ENCODE measurements at places on chromosomes 4 and X.

DNA sequence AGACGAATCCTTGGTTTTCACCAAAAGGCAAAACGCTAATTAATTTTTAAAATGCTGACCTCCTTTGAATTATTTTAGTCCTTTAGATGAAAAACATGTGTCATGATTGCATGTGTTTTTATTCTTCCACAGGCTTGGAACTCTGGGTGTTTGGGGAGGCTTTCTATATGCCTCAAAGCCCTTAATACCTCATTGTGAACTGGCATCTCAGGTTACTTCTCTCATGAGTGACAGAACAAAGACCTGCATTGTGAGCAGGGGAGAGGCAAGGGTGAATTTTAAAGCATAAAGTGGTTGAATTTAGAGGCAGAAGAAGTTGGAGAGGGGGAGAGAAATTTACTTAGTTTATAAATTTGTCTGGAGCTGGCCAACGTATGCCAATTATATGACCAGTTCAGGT, 119.5 kb downstream of the ARSF start:
- no peak for DNase-seq

DNA sequence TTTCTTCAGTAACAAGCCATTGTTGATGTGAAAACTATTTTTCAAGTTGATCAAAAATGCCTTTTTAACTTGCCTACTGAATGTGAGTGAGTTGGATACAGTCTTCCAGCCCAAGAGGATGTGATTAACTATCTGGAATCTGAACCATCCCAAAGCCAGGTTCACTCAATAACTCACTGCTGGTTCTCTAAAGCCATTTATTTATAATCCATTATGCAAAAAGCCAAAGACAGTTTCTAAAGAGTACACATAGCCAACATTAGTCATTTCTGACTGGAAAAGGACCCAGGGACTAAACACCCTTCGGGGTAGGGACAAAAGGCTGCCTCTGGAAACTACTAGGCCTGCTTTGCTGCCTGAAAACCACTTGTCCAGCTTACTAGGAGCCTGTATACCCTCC, 109.6 kb downstream of the SHROOM4 start:
- no peak for DNase-seq

- DNase-seq: no peak
These were observed 5.6 kb downstream of the SASH3 start for GRCh38 chrX:129785160-129785947.

GRCh38 chr4:54373718-54374210, 144.7 kb downstream of the PDGFRA start:
- DNase-seq: no peak

GRCh38 chrX:154439841-154440240, 2.9 kb downstream of the GDI1 start:
- DNase-seq: no peak

DNA sequence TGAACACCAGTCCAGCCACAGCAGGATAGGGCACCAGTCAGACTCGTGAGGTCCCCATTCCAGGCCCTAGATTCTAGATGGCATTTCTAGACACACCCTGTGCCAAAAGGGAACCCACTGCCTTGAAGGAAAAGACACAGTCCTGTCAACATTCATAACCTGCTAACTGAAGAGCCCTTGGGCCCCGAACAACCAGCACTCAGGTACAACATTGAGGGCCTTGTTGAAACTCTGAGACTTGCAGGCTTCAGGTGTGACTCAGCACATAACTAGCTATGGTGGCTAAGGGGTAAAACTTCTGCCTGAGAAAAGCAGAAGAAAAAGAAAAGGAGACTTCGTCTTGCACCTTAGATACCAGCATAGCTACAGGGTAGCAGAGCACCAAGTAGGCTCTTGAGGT, 252.9 kb upstream of the GRID2 start:
- no peak for DNase-seq

DNA sequence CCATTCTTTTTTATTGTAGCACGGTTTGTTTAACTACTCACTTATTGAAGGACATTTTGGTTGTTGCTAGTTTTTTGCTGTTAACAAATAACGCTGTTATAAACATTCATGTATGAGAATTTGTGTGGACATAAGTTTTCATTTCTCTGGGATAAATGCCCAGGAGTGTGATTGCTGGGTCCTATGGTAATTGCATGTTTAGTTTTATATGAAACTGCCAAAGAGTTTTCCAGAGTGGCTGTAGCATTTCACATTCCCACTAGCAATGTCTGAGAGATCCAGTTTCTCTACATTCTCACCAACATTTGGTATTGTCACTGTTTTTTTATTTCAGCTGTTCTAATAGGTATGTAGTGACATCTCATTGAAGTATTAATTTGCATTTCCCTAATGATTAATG, 66.8 kb downstream of the PLAC1 start:
- no peak for DNase-seq

- no peak for DNase-seq
These were observed 57.7 kb downstream of the HPGDS start for GRCh38 chr4:94284889-94285288.

GRCh38 chrX:3697701-3698279, 15.7 kb downstream of the PRKX start:
- DNase-seq: no peak

GRCh38 chrX:21960569-21961541, 20.3 kb downstream of the SMS start:
- DNase-seq: no peak

- DNase-seq: no peak
These were observed 23.4 kb downstream of the USP9X start for GRCh38 chrX:41108463-41109205.

GRCh38 chr4:100591161-100591876, 73.5 kb upstream of the EMCN start:
- no peak for DNase-seq

DNA sequence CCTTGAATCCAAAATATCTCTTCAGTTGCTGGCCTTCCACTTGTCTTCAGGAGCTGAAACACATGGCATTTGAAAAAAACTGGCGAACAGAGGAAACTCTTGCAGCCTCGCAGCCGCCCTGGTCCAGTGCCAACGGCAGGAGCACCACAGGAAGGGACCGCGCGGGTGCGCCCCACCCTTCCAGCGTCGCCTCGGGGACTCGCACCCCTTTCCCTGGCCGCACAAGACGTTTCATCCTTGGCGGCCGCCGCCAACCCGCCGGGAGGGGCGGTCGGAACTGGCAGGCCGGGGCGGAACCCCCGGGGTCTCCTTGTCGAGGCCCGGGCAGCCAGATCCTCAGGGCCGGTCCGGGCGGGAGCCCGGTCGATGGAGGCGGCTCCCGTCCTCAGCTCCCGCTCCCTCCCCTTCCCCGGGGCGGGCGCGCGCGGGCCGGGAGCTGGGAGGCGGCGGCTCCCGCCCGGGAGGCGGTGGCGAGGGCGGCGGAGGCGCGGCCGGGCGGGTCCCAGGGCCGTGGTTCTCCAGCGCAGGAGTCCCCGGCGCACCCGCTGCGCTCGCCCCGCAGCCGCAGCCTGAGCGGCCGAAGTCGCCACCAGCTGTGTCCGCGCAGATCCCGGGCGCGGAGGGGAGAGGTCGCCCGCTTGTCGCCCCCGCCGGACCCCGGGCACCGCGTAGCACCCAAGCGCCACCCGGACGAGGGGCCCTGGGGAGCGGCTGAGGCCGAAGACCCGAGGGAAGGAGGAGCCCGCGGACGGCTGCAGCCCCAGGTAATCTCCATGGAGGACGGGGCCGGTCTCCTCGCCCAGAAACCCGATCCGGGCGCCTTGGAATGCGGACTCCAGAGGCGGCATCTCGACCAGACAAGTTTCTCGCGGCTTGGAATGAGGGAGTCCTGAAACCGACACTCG, 886 bp upstream of the NDST3 start:
- DNase-seq: no peak

- no peak for DNase-seq
These were observed 24.2 kb downstream of the MAGED1 start for GRCh38 chrX:51917604-51918003.

GRCh38 chr4:139740531-139741041, 75.0 kb downstream of the MGST2 start:
- DNase-seq: no peak

- no peak for DNase-seq
These were observed 49.6 kb downstream of the DKK2 start for GRCh38 chr4:106986486-106986885.

- no peak for DNase-seq
These were observed 88.8 kb upstream of the FAM9B start for GRCh38 chrX:9122519-9123245.

DNA sequence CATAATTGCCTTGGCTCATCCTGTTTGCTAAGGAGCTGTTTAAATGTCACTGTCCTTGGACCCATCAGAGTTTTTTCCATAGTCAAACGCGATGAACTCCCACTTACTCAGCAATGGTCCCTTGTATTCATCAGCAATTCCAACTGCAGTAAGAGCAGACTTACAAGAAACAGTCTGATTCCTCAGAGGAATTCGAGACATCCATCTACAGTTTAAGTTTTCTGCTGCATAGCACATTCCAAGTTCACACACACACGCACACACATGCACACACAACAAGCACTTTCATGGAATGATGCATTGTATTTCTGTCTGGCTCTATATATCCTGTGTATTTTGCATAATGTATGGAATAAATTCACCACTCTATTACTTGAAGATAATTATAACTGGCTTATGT, 32.7 kb upstream of the TMEM150C start:
- DNase-seq: no peak

DNA sequence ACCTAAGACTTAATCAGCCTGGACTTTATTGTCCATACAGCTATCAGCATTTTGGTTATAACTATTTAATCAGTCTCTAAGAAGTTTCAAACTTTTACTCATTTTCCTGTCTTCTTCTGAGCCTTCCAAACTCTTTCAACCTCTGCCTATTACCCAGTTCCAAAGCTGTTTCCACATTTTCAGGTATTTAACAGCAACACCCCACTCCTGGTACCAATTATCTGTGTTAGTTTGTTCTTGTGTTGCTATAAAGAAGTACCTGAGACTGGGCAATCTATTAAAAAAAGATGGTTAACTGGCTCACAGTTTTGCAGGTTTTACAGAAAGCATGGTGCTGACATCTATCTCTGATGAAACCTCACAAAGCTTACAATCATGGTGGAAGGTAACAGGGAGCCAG, 195.6 kb downstream of the NPNT start:
- no peak for DNase-seq

DNA sequence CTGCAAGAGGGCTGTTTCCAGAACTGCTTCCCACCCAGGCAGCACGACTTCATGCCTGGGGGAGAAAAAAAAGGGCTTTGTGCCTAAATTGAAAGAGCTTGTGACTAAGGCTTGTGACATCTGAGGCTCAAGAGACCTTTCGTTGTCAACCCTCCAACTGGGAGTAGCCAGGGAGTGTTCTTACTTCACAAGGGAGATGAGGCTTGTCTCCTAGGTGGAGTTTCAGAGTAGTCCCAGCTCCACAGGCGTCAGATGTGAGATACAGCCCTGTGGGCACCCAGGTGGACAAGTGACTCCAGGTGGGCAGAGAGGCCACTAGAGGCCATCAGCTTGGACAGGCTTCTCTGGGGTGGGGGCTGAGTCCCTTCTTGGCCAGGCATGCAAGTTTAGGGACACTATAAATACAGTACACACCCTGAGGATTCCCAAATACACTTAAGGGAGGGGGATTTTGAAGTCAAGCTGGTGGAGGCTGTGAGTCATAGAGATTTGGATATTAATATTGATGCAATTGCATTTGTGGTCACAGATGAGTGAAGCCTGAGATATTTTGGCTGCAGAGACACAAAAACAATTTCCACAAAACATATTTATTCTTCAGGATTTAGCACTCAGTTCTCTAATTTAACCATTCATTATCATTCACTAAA, 40.1 kb upstream of the SETD7 start:
- DNase-seq: no peak

All from CD4-positive, alpha-beta T cell treated with Interleukin-2 at 100 ng/mL for 4 hours (primary cell).